Activated CD8-positive, alpha-beta T cell treated with anti-CD3 and anti-CD28 coated beads, Interleukin-2, amount 10 ng/mL, durations not matched to agents 7 days and 5 days (primary cell): ENCODE measurements at places on chromosomes 7 and 10.

DNA sequence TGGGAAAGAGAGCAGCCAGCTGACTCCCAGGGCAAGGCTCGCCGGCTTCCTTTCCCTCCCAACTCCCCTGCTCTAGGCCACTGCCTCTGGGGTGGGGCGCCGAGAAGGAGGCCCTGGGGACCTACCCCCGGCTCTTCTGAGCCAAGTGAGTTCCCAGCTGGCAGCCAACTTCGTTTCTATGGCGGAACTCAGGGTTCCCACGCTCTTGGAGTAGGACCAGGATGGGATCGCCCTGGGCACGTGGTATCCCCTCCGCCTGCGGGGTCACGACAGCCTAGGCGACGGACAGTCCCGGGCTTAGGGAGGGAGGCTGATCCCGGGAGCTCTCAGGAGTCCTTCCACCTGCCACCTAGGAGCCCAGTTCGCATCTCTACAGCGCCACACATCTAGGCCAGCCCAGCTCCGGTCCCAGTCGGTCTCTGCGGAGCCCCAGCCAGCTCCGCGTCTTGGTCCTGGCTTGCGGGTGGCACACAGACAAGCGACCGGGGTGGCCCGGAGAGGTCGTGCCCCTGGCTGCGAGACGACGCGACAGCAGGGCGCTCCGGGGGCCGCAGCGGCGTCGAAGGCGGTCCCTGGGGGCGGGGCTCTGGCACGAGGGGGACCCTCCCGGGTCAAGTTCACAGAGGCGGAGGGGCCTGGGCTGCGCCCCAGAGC lies 20.5 kb upstream of the GATA3 start:
- DNase-seq, result no peak

DNA sequence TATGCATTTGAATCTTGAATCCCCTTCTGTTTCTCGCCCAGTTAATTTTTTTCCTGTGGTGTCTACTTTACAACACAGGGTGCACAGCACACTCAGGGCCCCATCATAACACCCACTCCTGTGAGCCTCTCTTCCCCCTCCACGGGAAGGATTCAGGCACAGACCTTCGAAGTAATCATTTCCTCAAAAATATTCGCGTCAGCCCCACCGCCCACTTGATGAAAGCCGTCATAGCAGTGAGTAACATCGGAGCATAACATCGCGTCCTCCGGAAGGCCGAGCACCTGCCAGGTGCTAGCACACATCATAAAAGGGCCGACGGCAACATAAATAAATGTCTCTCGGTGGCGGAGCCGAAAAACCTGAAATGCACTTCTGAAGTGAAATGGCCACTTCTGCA lies 201.7 kb upstream of the ADARB2 start:
- DNase-seq, result no peak

- no peak for DNase-seq
Measured at GRCh38 chr7:77667459-77668086, 28.7 kb upstream of the RSBN1L start.

- no peak for DNase-seq
Measured at GRCh38 chr10:132391676-132392020, 5.4 kb upstream of the PWWP2B start.
